ENCODE measurements at places on chromosomes 2 and 18.

DNA sequence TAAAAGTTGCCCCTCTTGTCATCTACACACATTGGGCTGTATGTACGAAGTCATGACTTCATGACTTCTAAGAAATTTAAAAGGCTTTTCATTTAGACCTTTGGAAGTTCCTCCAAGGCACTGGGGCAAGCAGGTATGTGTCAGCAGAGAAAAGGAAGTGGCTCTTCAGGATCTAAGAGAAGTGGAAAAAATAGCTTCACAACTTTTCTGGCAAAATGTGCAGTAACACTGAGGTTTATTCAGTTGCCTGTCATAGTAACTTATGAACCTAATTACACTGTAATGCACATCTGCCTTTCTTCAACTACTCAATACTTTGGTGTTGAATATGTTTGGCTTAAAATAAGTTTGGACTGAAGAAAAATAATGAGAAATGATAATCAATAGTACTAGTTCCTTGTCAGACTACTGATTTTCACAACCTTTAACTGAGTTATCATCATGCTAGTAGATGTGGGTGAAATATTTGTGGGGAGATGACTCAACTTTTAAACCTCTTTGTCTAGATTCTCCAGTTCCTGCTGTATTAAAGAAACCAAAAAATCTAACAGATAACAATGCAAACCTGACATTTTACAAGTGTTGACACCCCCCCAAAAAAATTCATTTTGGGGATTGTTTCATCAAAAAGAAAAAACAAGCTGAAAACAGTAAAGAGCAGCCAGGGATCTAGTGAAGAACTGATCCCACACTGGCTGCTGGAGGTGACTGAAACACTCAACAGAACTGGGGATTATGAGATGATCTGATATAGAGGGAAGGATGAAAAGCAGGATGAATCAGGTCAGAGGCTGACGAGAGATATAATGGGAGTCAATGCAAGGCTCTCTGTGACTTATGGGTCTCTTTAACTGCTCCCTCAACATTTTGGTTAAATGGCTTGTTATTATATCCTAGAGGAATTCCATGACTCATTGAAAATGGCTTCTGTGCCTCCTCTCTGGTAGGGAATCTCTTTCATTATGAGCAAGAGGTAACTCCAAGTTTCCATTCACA, 84.6 kb downstream of the COLEC12 start:
- DNase-seq, result no peak

DNA sequence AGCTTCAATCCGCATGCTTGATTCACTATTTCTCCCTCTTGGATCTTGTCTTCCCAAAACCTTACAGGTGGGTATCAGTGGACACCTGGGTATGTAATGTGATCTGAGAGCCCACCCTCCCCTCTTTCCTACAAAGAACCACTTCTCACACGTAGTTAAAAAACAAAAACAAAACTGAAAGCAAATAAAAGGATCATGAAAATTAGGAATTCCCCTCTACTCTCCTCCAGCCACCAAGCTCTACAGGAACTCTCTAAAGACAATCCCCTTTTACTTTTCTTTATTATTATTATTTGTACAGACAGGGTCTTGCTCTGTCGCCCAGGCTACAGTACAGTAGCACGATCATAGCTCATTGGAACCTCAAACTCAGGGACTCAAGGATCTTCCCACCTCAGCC, 40.8 kb upstream of the MYO1B start:
- DNase-seq, result no peak

DNA sequence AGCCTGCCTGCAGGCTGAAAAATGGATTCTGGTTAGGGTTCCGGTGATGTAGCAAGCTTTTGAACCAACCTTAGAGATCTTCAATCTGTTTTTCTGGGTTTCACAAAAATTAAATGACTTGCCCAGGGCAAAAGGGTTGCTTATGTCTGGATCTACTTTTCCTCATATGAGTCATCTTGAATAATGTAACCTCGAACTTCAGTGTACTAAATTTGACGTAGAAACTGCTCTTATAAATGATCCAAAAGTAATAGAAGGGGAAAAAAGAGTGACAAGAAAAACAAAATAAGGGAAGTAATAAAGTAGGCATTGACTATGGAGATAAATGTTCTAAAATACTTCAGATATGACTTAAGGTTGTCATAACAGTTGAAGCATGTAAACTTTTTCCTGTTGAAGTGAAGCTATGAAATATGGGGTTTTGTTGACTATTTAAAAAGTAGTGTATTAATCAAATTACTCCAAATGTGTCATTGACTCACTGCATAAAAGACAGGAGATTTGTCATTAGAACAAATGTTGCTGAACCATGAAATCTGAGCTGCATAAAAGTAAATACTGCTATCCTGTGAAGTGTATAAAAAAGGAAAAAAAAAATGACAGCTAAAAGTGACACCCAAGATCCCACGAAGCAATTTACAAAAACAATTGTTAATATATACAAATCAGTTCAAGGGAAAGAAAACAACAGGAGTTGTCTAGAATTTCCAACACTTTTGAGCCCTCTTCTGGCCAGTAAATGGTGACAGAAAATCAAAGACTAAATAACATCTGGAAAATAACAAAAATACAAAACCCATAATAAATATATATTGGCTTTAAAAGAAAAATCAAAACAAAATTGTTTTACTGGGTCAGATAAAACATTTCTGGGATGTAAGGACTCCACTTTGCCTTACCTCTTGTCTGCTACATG, 103.6 kb upstream of the SERPINE2 start:
- DNase-seq, result no peak

DNA sequence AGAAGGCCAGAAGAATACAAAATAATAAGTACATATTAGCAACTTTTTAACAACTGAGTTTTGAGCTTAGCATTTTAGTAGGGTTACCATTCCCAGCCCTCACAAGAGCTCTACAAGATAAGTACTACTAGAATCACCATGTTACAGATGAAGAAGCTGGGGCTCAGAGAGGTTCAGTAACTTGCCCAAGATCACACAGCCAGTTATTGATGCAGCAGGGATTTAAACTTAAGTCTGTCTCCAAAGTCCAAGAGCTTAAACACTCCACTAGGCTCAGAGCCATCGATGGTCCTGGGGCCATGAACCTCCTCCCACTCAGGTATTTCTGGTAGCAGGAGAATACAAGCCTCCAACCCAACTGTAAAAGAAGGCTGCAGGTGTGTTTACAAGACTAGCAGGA, 30.8 kb downstream of the TNS1 start:
- DNase-seq, result no peak

DNA sequence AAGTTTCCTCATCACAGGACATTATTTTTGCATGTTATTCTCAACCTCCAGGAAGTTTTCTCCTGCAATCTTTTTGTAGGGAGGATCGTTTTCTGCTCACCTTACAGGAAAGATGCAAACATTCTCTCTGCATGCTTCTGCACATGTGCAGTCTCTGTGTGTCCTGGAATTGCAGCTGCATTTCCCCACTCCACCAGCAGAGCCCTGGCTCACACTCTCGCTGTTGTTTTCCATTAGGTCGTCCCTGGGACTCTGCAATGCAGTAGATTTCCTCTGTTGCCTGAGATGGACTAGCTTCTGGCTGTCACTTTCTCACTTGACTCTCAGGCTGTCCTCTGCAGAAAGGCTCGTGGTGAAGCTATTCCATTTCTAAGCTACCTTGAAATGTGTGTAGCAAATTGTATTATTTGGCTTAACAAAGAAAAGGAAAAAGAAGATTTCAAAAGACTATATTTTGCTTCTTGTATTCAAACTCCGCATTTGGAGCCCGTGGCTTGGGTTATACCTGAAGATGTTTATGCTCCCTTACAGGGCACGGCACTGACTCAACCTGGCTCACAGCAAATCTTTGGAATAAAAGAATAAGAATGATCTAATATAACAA, 346.7 kb downstream of the RAD51AP2 start:
- no peak for DNase-seq

DNA sequence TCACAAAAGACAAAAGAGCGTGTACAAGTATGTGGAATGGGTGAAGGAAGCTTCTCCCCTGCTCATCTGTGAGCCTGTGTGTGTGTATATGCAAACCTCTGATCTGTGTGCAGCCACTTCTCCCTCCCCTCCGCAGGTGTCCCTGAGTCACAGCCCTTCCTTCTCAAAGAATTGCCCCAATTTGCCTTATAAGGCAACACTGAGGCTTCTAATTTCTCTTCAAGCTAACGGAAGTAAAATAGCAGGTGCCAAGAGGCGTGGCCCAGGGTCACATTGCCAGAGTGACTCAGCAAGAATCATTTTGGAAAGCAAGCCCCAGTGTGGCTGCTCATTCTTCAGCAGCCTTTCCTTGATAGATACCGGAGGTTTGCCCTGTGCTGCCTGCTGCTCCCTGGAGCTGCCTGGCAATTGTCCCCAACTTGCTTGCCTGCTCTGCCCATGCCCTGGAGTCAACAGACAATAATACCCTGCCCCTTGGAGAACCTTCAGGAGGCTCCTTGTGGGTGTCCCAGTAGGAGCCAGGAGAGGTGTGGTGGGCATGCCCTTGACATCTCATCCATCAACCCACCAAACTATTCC, 37.3 kb upstream of the BMP10 start:
- peak; percentile 57 for DNase-seq

DNA sequence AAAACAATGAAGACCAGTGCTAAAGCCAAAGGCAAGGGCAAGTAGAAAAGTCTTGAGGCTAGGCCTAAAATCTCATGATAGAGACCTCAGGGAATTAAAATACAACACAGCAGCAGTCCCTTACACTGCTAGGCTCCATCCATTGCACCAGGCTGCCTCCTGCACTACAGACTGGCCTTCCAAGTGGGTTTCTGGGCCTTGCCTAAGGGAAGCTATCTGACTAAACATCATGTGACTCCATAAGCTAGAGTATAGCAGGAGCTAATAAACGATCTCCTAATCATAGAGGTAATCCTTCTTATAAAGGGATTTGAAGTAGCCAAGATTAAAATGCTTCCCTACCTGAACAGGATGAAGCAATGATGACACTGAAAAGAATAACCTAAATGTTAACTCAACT, 77.6 kb upstream of the NFU1 start:
- no peak for DNase-seq

DNA sequence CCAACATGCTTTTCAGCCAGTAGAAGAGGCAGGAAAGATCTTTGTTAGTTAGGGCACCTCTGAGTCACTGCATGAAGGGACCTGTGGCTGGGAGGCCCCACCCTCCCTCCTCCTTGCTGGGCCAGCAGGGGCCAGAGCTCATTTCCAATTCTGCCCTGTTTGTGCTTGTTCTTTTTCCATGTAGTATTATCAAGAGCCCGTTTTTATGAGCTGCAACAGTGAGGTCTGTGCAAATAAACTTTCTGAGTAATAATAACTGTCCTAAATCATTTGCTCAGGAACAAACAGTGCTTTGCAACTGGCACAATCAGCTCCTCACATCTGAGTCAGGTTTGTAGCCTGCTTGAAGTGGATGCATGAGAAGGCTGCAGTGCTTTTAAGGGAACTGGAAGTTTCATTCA, 128.0 kb downstream of the ARL4C start:
- DNase-seq, result peak; percentile 18

DNA sequence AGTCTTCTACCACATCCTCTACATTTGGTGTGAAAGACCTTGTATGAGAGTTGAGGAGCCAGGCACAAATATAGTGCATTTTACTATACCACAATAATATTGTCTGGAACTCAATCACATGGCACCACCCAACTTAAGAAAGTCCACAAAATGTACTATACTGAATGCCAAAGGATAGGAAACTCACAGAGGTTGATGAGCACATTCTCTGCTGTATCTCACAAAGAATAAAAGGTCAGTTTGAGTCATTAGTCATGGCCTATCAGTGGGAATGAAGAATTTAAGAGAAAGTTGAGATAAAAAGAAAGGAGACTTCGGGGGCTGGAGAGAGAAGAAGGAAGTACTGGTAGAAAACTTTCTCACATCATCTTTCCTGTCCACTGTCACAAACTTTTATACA, 134.3 kb downstream of the RDH14 start:
- no peak for DNase-seq

DNA sequence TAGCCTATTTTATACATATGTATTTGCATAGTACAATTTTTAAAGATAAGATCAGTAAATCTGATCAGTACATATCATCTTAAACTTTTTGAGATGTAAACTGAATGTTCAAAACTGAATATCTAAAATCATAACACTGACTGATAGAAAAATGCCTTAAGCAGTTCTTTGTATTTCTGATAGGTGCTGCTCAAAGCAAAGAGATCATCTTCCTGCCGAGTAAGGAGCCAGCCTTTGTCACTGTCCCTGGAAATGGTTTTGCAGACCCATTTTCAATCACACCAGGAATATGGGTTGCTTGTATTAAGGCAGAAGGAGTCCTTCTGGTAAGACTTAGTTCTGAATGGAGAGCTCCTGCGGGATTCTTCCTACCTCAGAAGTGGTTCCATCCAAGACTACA, 135.0 kb downstream of the LAMA3 start:
- DNase-seq, result no peak

DNA sequence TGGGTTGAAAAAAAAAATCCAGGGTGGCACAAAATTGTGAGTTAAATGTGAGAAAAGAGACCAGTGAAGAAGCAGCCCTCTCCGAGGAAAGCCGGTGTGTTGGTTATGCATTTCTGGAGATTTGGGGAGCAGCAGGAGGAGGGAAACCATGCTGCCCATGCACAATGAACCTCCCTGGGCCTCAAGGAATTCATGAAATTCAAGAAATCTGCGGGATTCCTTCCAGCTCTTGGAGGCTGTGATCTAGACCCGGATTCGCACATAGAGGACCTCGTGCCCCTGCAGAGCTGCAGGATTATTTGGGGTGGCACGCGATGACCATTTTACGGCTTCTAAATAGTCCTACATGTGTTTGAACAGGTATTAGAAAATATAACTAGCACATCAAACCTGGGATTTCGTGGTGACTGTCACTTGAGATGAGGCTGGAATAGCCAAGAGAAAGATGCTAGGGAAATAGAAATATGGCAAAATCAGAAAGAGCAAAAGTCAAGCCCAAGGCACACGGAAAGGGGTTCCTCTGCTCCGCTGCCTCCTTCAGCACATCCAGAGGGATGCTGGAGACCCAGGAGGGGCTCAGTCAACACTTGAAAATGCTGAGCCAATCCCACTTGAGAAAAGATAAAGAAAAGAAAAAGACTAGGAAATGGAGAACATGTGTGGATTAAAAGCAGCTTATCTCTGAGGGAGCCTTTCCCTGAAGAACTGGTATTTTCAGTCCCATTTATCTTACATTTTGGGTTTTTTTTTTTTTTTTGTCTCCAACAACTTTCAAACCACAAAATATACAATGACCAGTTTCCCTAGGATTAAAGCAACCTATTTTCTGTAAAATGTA, 22.0 kb downstream of the KCTD1 start:
- no peak for DNase-seq

DNA sequence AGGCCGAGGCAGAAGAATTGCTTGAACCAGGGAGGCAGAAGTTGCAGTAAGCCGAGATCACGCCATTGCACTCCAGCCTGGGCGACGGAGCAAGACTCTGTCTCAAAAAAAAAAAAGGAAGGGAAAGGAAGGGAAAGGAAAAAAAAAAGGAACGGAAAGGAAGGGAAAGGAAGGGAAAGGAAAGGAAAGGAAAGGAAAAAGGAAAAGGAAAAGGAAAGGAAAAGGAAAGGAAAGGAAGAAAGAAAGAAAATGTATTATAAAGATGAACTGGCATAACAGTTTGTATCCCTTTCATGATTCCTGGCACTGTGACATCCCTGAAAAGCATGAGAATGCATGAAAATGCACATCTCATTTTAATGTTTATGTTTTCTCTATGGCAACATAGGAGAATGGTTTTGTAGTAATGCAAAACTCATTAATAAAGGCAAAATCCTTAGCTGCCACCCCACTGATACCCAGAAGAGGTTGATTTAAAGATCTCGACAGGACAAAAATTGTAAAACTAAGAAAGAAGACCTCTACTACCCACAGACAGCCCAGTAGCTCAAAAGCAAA, 11.5 kb upstream of the MREG start:
- DNase-seq, result no peak
